ENCODE measurements at places on chromosomes 2 and 18.
A peak's percentile ranks its signal among the peaks of the same experiment; 100 is the strongest.

DNA sequence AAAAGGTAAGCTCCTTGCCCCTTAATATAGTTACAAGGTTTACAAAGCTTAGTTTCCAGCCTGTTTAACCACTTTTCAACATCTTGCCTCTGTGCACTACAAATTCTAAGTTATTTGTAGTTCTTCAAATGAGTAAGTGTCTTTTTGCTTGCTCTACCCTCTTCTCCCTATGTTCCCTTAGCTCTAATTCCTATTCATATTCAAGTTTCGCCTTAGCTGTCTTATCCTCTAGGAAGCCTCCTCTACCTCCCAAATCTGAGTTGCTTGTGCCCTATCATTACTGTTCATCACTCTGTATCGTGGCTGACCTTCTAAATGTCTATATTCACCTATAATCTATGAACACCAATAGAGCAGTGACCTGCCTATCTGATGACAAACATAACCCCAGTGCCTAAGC, 25.3 kb downstream of the NRXN1 start:
- no peak for DNase-seq

DNA sequence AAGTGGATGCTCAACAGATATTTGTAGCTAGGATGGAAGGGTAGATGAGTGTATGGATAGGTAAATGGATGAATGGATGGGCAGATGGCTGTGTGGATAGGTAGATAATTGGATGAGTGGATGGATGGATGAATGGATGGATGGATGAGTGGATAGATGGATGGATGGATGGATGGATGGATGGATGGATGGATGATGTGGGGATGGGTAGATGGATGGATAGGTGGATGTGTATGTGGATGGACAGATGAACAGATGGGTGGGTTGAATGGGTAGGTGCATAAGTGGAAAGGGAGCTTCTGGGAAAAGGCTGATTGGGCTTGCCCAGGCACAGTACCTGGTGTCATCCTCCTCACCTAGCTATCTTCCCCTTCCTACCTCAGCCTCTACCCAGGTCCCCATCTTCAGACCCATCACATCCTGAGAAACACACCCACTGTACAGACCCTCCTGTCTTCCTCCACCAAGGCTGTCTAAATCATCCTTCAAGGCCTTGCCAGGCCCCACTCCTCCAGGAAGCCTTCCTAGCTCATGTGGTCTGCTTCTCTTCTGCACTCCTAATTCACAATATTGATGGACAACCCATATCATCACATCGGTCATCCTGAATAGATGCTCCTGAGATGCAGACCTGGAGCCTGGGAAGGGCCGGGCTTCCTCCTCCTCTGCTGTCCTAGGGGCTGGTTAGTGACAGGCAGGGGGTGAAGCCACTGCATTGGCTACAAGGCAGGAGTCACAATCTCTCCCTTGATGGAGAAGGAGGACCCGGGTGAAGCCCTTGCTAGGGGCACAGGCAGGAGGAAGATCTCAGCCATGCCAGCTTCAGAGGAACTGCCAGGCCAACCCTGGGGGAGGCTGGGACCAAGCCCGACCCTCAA, 49.4 kb downstream of the SMAD7 start:
- DNase-seq = no peak

DNA sequence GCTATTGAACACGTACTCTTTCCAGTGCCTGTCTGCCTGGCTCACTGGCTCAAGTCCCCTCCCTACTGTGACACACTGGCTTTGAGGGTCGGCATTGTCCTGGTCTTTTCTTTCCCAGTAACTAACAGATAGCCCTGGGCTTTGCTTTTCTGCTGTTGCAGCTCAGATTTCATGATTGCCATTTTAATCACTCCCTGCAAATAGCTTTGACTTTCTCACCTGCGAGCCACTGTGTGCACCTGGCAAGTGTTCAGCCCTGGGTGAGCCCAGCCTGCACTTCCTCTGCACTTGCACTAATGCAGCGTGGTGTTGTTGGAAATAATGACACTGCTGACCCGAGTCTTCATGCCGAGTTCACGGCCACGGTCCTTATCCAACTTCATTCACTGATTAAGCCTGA, 52.9 kb downstream of the DCDC2C start:
- no peak for DNase-seq

- peak; percentile 27 for DNase-seq
These were observed 162.6 kb downstream of the FMNL2 start for GRCh38 chr2:152497481-152498052.

DNA sequence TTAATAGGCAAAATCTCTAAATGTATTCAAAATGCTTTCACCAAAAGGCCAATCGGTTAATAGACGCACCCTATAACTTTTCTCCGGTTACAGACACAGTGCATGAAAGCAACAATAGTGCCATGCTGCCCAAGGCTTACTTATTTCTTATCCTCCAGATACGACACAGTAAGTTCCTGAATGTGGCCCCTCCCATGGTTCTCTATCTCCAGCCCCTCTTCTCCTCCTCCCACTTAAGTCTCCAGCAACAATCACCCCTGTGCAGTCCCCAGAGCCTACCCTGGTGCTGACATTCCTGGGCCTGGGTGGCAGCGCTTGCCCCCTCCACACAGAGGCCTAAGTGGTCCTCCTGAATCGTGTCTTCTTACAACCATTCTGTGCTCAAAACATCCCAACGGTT, 3.6 kb downstream of the KIDINS220 start:
- DNase-seq = no peak

GRCh38 chr2:172995323-172996244, 80.1 kb upstream of the MAP3K20 start:
- peak; percentile 77 for DNase-seq

All from lung microvascular endothelial cell (primary cell).